ENCODE measurements at places on chromosomes 3 and 15.
A peak's percentile ranks its signal among the peaks of the same experiment; 100 is the strongest.

- DNase-seq, result peak; percentile 56
Measured at GRCh38 chr3:63969876-63970275, 53.4 kb downstream of the PSMD6 start.

DNA sequence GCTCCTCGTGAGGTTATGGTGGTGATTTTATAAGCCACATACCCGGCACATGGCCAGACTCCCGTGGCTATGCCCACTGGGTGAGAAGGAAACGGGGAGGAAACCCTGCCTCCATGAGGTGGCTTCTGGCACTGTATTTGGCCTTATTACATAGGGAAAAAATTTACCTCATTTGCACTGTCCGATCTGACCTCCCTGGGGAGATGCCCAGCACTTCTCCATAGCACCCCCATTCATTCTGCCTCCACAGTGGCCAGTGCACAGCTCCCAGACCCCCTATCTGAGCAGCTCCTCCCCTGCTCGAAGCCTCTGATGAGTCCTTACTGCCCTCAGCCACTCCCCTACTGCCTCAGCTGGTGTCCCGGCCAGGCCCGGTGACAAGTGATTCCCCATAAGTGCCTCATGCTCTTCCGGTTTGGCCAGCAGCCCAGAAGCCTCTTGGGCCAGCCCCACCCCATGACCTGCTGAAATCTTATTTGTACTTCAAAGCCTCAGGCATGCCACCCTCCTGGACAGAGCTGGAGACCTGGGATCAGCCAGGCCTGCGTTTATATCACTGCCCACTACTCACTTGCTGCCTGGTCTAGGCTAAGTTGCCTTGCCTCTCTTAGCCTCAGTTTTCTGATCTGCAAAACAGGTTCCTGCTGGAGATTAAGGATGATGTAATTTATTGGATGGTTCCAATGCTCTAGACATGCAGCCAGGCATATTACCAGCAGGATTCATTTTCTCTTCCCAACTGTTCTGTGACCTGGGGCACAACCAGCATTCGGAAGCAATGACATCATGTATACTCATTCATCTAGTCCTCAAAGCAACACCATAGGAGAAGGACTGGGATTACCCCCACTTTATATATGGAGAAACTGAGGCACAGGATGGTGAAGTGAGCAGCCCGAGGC, 30.6 kb upstream of the SLC6A6 start:
- DNase-seq, result no peak

DNA sequence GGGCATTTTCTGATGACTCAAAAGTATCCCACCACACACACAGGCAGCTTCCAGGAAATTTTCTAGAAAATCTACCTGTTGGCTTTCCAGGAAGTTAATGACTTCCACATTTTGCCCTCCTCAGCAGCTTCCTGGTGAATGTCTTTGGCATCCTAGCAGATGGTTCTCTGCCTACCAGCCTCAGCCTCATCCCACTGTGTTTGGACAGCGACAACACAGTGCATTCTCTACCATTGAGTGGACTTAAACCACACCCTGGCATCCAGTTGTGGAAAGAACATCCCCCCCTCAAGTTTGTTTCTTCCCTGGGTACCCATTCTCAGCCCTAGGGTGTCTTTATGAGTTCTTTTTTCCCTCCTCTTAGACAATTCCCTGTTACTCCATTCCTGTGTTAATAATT, 50.8 kb upstream of the GADL1 start:
- DNase-seq, result no peak

- DNase-seq, result no peak
Measured at GRCh38 chr3:155407331-155407730, 113.8 kb upstream of the STRIT1 start.

DNA sequence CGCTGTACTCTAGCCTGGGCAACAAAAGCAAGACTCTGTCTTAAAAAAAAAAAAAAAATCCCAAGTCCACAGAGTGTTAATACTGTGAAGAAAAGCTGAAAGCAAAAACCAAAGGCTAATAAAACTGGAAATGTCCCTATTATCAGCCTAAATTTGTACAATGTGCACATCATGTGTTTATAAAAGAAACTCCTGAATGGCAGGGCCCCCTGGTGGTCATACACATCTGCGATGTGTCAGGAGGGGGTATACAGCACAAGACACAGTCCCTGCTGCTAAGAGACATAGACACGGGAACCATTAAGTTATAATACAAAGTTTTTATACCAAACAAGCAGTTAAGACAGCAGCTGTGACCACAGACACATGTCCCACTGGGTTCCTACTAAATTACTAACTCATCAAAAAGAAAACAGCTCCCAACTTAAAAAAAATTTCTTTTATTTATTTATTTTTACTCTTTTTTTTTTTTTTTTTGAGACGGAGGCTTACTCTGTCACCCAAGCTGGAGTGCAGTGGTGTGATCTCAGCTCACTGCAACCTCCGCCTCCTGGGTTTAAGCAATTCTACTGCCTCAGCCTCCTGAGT, 31.0 kb downstream of the IDH2 start:
- peak; percentile 60 for DNase-seq

GRCh38 chr15:47398594-47398993, 318.7 kb upstream of the SEMA6D start:
- DNase-seq, result no peak

GRCh38 chr3:62261121-62261520, 112.2 kb downstream of the FEZF2 start:
- DNase-seq, result no peak

GRCh38 chr15:101092156-101092866, 159.5 kb downstream of the CHSY1 start:
- no peak for DNase-seq

DNA sequence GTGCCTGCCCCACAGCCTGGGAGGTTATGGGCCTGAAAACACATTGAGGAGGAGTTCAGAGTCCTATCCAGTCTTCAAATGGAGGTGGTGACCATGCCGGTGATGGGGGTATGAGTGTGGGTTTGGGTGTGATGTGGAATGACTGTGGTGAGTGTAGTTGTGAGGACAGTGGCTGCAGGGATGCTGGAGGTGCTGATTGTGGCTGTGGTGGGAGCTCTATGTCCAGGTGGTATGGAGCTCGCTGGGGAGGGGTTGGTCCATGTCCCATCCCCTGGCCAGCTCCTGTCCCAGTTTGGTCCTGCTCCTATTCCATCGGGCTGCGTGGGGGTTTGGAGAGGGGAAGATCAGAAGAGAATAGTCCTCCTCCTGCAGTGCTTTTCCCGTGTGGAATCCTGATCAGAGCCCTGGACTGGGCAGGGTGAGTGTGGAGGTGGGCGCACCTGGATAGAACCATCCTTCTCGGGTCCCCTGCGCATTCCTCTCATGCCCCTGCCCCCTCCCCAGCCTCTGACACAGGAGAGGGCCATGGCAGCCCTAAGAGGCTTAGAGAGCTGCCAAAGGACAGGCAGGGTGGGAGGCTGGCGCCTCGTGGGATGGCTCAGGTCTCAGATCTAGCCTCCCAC, 23.0 kb upstream of the GOLGA6C start:
- DNase-seq, result no peak

DNA sequence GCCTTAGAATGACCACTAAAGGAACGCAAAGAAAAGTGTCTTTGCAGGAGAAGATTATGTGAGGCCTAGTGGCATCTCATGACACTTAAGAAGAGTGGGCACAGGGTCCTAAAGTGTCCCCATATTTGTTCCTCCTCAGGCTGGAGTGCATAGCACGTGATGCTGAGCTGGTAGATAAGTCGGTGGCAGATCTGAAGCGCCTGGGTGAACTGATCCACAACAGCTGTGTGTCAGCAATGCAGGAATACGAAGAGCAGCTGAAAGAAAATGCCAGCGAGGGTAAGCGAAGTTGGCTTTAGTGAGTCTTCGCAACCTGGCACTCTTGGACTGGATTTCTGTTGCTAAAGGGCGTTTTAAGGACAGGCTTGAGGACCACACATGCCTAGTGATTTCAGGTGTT, 92.6 kb downstream of the CHD2 start:
- peak; percentile 20 for DNase-seq

DNA sequence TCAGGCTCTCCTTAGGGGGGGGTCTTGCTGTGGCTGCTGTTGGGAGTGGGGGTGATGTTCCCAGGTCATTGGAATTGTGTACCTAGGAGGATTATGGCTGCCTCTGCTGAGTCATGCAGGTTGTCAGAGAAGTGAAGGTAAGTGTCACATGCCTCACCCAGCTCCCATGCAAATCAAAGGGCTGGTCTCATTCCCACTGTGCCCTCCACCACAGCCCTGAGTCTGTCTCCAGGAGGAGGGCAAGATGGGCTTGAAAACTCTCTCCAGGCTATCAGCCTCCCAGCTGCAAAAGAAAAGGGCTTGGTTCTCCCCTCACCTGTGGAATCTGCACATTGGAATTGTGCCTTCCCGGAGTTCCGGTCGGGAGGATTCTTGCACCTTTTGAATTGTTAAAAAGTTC, 580.5 kb downstream of the NSUN3 start:
- DNase-seq, result no peak

DNA sequence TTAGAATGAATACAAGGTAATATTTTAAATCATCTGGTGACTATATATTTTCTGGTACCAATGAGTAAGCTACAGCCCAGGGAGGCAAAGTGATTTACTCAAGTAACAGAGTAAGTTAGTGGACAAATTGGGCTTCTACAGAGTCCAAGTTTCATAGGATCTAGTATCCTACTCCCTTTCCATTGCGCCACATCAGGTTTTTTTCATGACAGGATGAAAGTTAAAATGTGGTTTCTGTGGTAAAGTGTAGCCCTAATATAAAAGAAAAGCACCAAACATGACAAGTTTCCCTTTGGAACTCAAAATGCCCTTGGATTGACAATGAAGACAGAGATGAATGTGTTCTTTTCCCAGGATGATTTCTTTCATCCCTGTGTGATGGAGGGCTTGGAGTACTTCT, 350.8 kb upstream of the ZNF385D start:
- DNase-seq, result no peak

DNA sequence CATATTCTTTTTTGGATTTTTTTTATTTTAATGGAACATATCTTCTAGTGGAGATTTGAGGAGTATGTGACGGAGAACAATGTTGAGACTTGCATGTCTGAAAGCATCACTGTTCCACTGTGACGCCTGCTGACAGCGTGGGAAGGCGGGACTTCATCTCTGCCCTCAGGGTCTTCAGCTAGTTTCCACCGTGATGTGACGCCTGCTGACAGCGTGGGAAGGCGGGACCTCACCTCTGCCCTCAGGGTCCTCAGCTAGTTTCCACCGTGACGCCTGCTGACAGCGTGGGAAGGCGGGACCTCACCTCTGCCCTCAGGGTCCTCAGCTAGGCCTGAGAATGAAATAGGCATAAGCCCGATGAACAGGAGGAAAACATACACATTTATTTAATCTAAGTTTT, 70.7 kb downstream of the LMLN start:
- no peak for DNase-seq

GRCh38 chr15:78997981-78998499, 53.2 kb upstream of the CTSH start:
- peak; percentile 27 for DNase-seq

DNA sequence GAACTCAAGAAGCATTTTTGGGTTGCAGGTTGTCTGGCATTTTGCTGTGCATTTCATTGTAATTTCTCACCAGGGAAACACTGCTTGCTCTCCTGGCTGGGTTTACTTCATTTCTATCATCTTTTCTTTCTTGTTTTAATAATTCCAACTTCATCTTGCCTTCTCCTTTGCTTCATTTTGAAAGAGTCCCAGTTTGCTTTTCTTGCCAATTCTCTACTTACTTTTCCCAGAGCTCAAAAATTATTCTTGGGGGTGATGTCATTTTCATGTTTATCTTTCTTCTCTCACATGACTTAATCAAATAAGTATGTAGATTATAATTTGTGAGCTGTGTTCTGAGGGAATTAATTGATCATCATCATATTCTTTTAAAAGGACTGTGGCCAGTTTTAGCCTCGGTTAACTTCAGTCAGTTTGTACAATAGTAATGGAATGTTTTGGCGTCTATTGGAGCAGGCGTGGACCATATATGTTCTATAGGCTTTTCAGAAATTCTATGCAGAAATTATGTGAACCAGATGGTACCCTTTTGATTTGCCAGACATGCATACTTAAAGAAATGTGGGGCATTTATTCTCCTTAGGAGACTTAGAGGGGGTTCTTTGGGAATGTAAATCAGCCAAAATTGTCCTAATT, 30.1 kb downstream of the SH3GL3 start:
- DNase-seq, result no peak

DNA sequence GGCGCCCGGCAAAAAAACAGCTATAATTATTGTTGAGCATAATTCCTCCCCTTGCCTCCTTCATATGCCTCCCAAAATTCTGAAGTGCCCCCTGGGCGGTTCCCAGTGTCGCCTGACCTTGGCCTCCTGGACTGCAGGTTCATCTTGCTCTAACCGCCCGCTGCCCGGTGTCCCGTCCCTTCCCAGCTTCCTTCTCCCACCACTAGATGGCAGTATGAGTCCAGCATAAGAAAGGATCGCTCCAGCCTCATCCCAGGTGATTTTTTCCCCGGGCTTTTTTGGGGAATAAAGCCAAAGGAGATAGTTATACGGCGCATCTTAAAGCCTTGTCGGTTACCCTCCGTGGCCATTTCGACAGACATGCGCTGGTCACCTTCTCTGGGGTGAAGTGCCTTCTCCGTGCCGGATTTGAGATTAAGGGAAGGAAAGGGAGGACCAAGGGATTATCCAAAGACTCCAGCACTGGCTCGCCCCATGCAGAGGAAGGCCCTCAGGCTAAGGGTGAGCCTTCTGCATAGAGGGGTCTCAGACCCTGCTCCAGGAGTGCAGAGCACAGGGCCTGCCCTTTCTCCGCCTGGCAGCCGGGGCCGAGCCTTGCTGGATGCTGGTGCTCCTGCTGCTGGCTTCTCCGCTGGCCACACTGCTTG, 45.8 kb upstream of the TRA2B start:
- DNase-seq, result peak; percentile 87

DNA sequence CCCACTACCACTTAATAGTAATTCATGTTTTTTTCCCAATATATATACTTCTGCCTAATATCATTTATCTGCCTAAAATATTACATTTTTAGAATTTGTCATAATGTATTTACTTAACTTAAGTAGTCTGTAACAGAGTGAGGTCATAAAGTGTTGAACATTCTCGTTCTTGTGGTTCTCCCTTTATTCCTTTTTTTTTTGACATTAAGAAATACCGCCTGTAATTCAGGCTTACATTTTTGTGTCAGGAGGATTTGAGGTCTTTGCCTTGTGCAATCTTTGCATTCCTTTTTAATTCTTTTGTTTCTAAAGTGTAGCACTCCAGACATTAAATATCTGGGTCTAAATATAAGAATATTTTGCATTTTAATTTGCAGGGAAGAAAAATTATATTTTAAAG, 315.4 kb downstream of the PTPRG start:
- no peak for DNase-seq

GRCh38 chr3:61955483-61955882, 394.1 kb downstream of the PTPRG start:
- no peak for DNase-seq

DNA sequence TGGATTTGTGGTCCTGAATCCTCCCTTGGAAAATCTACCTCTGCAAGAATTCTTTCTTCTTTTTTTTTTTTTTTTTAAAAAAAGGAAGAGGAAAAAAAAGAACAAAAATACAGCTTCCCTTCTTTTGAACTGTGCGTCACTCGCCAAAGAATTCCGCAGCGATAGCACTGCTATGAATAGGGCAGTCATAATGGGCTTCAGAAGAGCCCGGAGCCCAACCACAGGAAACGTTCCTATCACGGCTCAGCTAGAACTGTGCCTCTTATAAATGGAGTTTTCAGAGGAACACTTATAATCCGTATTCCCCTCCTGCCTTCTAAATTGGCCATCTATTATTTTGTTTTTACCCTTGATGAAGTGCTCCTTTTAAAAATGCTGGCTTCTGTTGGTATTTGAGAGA, 227.7 kb downstream of the ADAMTS17 start:
- DNase-seq, result peak; percentile 8

GRCh38 chr15:69244798-69245197, 53.9 kb upstream of the PAQR5 start:
- no peak for DNase-seq

All from G401 (cell line).